GM19239 (cell line): ENCODE measurements at places on chromosomes 7 and 10.
A peak's percentile ranks its signal among the peaks of the same experiment; 100 is the strongest.

GRCh38 chr7:42070068-42070467, 166.9 kb downstream of the GLI3 start:
- no peak for DNase-seq

DNA sequence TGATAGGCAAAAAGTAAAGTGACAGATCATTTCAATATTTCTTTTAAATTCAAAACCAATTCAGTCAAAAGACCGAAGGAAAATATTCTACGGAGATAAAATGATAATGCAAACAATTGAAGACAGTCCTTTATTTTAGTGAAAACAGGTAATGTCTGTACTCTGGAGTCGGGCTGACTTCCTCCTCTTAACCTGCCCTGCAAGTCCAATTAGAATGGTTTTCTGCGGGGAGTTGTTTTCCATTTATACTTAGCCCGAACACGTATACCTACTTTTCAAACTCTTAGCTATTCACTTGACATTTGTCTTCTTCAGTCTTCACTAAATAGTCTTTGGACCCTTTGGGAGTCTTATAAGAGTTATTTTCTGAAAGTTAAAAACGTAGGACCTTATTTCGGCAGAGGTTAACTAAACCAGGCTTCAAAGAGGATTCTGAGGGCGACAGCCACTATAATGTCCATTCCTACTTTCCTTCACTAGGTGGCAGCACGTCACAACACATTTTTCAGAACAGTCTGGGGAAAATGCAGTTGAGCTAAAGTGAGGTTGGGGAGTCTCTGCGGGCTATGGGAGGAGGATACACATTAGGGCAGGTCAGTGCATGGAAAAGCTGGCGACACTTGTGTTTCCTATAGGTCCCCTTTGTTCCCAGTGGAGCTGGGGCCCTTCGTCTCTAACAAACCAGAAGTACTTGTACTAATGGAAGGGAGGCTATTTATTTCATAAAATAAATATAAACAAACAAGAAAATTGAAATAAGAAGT, 472.0 kb downstream of the KCNMA1 start:
- peak; percentile 10 for DNase-seq

- DNase-seq, result no peak
Measured at GRCh38 chr7:158043551-158044481, 543.8 kb downstream of the PTPRN2 start.

DNA sequence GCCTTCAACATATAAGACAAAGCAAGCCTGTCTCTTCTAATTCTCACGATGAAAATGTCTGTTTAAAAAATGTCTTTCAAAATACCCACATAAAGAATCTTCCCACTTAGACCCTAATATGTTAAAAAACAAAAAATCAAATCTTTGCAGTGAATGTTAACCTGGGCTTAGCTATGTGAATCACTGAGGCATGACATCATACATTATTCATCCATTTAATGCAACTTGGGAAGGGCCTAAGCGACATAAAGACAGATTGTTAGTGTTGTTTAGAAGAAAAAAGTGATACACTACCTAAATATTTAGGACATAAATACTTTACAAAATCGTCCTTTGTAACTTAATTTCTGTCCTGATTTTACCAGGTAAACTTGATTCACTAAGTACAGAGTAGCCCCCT, 648.5 kb upstream of the NRP1 start:
- DNase-seq, result no peak

DNA sequence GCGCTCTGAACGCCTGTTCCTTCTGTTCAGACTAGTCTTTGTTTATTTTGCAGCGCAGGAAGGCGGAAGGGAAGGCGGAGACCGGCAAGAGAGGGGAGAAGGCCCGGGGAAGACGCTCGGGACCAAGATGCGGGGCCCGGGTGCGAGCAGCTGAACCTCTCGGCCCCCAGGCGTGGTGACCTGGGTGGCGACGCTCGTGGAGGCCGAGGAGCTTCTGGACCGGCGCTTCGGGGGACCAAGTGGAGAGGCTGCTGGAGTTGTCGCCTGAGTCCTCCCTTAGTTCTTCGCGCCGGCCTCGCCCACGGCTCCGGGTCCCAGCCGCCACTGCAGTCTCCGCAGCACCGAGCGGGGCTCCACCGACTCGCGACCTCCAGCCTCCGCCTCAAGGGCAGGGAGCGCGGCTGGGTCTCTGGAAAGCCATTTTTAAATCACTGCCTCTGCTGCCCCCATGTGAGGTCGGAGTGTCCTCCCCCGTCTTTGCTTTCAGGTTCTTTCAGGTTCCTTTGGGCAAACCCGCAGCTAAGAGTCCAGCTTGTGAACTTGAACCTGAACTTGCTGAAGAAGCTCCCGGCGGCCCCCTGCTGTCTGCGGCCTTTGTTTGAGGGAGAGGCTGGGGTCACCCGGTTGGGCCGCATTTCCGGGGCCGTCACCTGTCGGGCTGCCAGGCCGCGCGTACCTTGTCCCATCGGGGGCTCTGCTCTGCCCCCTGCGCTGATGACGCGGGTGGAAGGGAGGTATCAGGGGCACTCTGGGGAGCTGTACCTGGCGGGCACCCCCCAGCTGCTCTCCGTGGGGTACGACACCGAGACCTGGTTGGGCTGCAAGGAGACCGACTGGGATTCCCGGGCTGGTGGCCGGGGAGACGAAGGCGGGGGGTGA, 136.0 kb downstream of the KIF20B start:
- DNase-seq, result peak; percentile 16

GRCh38 chr7:22452960-22453558, 46.9 kb downstream of the STEAP1B start:
- no peak for DNase-seq

DNA sequence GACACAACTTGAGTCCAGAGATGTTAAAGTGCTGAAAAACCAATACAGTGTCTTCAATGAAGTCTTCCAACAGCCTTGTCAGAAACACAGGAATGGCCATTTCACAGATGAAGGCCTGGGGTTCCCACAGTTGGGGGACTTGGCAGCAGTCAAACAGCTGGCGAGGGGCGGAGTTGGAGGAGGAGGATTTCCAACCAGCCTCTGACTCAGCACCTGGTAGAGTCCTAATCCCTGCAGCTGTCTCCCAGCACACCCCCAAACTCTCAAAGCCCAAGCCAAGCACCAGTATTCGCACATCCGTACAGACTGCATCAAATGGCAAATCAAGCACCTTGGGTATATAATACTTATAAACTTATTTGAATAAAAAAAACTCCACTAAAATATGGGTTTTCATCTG, 28.0 kb downstream of the CTBP2 start:
- no peak for DNase-seq

DNA sequence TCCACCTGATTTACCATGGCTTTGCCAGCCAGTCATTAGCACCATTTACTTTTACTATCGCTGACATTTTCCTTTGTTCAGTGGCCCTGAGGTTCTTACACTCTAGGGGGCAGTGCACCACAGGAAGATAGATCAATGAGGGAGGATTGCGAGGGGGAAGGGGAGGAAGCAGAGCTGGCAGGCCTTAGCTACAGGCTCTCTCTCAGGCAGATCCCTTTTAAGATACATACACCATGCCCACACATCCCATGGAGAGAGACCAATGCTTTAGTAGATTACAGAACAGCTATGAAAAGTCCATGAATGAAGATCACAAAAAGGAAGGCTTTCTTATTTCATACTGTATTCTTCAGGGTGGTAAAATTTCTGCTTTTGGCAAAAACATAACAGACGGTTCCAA, 47.4 kb downstream of the DENND11 start:
- DNase-seq, result peak; percentile 32

DNA sequence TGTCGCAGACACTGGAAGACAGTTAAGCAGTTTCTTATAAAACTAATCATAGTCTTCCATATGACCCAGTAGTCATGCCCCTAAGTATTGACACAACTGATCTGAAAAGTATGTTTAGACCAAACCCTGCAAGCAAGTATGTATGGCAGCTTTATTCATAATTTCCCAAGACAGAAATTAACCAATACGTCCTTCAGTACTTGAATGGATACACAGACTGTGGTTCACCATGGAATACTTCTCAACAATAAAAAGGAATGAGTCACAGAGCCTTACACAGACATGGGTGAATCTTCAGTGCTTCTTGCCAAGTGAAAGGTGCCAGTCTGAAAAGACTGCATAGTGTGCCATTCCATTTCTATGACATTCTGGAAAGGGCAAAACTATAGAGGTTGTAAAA, 50.2 kb upstream of the AKR1E2 start:
- DNase-seq, result no peak

DNA sequence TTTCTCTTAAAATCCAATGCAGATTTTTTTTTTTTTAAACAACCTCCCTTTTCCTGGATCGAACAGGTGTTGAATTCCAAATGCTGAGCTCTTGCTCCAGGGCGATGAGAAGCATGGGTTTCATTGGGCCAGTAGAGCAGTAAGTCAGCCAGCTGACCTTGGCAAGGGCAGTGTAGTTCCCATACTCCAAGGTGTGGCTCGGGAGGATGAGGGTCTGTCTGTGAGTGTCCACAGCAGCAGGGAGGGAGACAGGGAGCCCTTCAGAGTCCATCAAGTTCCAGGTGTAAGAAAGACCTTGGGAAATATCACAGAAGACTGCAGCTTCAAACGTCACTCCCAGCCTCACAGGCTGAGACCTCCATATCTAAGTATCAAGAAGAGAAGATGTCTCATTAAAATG, 50.4 kb downstream of the PKD1L1 start:
- no peak for DNase-seq

DNA sequence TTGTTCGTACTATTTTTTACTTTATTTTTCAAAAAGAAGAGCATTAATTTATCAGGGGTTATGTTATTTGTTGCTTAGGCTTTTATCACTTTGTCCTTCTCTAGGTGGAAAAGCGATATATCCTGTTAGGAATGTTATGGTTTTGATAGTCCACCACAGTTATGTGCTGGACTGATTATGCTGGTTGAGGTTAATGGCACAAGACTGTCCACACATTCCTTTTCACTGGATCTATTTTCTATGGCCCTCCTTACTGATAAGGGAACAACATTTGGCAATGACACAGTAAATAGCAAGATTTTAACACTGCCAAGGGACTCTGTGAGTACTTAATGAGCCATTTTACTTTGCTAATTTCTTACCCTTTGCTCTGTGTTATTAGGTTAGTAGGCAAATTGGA, 1212.3 kb downstream of the NXPH1 start:
- DNase-seq, result no peak
